GM19239 (cell line): ENCODE measurements at places on chromosomes 1 and 21.

GRCh38 chr21:37085726-37086125 lies 12.7 kb downstream of the TTC3 start:
- no peak for DNase-seq

DNA sequence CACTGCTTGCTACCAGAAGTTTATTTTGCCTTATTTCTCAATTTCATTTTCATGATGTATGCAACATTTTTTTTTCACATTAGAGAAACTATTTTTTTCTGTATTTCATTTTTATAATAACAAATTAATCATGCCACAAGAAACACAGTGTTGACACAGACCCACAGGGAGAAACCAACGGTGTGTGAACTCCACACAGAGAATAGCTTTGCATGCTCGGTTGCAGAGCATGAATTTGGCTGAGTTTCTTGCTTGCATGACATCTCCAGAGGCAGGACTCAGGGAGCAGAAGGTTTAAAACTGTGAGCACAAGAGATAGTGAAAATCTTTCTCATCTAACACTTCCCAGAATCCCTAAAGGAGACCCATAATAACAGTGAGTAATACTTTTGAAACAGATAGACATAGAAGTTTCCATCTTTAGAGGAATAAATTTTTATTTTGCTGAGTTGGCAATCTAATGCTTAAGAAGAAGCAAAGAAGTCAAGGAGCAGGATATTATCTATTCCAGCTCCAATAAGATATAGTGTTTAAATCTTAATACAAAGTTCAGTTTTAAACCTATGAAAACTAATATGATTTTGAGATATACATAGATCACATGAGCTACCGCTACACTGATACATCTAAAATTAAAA lies 890.9 kb downstream of the MRPL39 start:
- no peak for DNase-seq

- no peak for DNase-seq
Observed at GRCh38 chr1:67304023-67304422, 3.6 kb upstream of the IL12RB2 start.

GRCh38 chr1:12309783-12310742 lies 80.2 kb downstream of the VPS13D start:
- DNase-seq: no peak

GRCh38 chr1:95252422-95252821 lies 18.4 kb downstream of the RWDD3 start:
- DNase-seq: no peak

GRCh38 chr21:16522548-16522947 lies 792.8 kb downstream of the USP25 start:
- DNase-seq: no peak

DNA sequence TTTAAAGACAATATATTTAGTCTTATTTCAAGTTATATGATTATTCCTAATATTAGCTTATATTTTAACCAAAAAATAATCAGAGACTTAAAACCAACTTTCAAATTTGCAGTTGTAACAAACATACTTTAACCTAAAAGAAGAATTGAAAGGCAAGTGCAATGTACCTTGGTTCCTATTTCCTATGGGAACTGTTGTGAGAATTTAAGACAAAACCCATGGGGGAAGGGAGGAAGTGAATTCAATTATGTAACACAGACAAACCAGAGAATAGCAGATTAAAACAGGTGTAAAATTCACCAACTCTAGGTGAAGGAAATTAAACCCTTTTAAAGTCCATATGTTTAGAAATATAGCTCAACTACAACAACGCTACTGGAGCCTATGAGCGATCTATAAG lies 22.6 kb upstream of the CR2 start:
- no peak for DNase-seq

GRCh38 chr1:202122639-202123335 lies at the start of gene GPR37L1:
Gene GPR37L1, plus strand, starts transcription at chr1:202122917. Its CDS starts 47 bp downstream, at chr1:202122964.
- DNase-seq: no peak

- DNase-seq: no peak
Observed at GRCh38 chr1:22313321-22313720, 138.3 kb upstream of the ZBTB40 start.

DNA sequence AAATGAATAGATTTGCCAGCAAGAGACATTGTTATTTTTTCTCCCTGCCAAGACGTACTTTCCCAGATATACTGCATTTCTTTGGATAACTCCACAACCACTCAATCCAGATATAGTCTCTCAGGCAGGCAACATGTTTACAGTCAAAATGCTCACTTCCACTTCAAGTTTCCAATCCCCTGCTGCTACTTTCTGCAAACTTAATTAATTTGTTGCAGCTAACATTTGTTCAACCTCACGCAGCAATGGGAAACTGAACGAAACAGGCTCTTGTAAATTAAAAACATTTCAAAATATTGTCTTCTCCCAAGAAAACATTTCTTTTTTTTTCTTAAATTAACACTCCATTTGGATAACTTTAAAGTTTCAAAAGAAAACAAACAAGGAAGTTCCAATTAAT lies 45.7 kb upstream of the PROX1 start:
- DNase-seq: no peak

- DNase-seq: no peak
Observed at GRCh38 chr1:41394959-41395956, 34.0 kb downstream of the FOXO6 start.

DNA sequence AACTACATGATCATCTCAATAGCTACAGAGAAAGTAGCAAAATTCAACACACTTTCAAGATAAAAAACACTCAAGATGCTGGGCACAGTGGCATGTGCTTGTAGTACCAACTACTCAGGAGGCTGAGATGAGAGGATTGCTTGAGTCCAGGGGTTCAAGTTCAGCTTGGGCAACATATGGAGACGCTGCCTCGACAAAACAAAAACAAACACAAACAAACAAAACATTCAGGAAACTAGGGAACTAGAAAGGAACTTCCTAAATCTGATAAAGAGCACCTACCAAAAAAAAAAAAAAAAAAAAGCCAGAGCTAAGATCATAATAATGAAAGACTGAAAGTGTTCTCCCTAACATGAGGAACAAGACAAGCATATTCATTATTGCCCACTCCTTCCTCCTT lies 22.8 kb upstream of the RNF186 start:
- no peak for DNase-seq

DNA sequence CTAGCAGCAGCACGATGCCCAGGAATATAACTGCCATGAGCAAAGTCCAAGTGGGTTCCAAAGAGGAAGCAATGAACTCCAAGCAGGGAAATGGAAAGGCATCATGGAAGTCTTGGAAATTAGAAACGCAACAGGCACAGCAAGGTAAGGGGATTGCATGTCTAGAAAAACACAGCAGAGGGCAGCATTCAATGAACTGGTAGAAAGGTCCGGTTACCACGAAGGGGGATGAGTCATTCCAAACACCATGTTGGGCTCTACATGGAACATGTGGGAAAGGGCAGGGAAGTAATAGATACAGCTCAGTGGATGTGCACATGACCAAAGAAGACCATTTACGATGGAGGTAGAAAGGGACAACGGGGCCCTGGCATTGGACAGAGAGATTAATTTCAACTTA lies 36.4 kb downstream of the RXRG start:
- no peak for DNase-seq

DNA sequence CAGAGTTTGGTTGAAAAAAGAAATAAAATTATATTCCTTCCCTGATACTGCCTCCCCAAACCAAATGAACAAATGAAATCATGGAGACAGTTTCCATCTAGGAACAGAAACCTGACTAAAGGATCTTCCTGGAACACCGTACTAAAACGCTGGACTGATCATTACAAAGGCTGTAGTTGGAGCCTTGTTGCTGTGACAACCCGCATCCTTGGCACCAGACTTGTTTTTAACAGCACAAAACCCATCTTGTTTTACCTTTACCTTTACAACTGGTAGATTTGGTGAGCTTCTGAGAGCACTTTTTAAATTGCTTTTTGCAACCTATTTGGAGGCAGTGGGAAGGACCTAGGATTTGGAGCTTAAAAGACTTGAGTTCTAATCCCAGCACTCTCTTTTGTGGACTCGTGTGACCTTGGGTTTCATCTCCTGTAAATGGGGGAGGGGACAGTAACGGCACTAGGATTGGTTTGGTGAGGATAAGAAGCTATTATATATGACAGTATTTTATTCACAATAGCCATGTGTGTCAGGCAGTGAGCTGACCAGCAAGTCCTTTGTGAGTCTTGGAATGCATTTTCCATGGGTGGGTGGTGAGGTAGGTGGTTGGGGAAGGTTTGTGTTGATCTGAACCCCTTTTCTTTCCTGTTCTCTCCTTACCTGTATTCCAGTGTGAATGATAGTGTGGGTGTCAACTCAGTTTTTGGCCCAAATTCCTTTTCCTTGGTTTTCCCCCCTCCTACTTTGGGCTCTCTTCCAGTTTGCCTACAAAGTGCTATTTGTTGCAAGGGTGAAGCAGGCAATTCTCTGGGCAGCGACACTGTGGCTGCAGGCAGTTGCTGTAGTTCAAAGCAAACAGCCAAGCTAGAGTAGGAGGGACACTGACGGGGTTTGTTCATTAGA lies 12.6 kb downstream of the LRRC8D start:
- no peak for DNase-seq

DNA sequence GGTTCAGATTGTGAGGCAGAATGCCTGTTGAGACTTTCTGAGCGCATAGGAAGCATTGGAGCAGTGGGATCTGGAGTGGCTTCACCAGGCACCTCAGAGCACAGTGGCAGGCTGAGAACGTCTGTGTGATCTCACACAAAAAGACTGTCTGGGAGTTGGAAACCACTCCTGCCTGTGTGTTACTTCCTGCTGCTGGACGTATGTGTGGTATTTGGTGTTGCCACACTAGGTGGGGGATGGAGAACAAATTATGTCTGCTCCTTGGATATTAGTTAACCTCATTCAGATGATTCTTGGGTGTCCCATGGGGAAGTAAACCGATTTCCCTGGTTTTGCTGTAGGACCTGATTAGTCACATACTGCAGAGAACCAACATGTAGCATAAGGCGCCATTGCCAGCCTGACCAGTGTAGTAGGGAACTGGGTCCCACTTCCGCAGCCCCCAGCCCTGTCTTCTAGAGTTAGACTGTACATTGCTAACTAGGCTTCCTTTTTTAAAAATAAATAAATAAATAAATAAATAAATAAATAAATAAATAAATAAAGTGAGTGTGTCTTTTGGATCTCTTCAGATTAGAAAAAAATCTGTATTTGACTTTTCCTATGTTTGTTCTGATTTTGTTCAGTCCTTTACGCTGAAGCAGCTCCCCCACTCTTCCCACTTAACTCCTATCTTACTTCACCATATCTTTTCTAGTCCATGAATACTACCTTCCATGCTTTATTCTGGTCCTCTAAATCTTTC lies 26.9 kb downstream of the UCK2 start:
- no peak for DNase-seq

DNA sequence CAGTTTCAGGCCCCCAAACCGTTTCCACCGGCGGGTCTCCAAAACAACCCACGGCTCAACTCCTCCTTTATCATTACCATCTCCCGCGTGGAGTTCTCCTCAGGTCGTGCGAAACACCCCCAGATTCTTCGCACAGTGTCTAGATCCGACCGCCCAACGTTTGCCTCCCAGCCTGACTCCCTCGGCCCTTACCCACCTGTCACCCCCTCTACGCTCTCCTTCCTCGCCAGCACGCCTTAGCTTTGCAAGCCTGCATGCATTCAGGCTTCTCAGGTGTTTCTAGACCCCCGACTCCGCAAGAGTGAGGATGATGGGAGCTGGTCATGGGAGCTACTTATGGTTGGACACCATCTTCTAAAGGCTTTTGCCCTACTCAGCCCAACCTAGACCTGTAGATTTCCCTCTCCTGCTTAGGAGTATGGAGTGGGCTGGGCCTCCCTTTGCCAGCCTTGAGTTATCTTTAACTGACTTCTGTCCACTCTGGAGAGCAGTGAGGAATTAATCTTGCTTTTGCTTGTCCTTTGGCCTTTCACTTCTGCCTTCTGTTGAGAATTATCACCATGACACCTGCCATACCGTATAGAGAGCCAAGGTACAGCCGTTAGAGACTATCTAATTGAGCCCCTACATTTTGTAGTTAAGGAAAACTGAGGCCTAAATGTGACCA lies 865 bp downstream of the ATP5IF1 start:
- no peak for DNase-seq

GRCh38 chr1:52511439-52511838 lies 41.5 kb downstream of the TUT4 start:
- DNase-seq: no peak

GRCh38 chr1:61183471-61184039 lies 101.2 kb downstream of the NFIA start:
- DNase-seq: no peak

DNA sequence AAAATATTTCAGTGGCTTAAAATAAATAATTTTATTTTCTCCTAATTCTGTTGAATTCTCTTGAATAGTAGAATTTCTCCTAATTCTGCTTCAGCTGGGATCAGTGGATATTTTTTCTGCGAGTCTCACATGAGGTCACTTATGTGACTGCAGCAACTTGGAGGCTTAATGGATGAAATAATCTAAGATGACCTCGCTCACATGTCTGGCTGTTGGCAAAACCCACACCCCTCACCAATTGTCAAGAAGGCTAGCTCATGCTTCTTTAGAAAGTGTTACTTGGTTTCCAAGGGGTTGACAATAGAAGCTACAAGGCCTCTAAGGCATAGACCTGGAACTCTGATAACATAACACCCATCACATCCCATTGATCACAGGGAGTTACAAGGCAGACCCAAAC lies 156.9 kb upstream of the DPYD start:
- DNase-seq: no peak

DNA sequence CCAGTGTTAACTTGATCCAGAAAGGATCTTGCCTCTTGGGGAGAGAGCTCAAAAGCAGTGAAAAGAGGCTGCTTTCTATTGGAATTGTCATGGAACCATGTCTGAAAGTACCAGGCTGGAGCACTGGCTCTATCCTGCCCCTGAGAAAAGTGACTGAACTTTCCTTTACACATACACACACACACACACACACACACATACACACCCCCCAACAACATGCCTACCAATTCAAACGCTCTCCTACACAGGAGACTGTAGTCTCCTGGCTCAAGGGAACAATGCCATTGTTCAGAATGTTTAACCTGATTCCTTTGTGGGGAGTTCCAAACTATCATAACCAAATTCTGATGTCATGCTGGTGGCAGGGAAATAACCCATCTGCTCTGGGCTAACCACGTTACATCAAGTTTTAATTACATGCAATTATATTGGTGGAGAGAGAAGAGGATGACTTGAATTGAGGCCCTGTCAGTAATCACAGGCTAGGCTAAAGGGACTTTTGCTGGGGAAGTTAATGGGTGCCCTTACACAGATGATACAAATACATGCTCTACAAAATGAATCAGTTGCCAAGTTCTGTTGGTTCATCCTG lies 52.3 kb upstream of the DUSP10 start:
- no peak for DNase-seq

GRCh38 chr1:65310078-65310587 lies 790 bp downstream of the DNAJC6 start:
- DNase-seq: no peak

GRCh38 chr1:107480548-107481415 lies 339.9 kb downstream of the NTNG1 start:
- no peak for DNase-seq

- DNase-seq: no peak
Observed at GRCh38 chr1:207813512-207813881, 61.6 kb downstream of the CD46 start.

GRCh38 chr1:224170748-224171478 lies 12.1 kb upstream of the DEGS1 start:
- DNase-seq: no peak
